ENCODE measurements at places on chromosomes 4 and X.

- DNase-seq: no peak
These were observed 80.5 kb downstream of the ZNF330 start for GRCh38 chr4:141301216-141301615.

DNA sequence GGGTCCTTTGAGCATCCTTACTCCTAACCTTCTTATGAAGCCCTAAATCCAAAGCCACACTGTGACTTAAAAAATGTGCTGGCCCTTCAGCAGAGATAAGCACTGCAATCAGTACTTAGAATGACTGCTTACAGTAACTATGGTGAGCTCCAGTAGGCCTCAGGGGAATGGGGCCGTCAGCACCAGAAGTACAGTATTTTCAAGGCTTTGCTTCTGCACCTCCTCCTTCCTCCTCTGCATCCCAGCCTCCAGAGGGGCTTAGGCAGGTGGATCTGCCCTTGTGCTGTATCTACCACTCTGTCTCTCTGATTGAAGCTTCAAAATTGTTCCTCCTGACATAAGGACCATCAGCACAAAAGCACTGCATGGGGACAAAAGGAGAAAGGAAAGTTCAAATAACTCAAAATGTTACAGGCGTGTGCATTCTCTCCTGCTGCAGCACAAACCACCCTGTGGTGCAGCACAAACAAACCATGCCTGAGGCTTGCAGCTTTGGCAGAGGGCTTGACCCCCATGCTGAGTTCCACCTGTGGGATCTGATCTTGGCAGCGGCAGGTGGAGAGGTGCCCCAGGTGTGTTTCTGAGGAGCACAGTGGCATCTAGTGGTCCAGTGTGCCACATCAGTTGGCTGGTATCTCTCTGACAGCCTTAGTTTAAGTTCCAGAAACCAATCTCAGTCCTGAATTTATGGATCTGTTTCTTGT, 164.7 kb downstream of the SOWAHB start:
- no peak for DNase-seq

DNA sequence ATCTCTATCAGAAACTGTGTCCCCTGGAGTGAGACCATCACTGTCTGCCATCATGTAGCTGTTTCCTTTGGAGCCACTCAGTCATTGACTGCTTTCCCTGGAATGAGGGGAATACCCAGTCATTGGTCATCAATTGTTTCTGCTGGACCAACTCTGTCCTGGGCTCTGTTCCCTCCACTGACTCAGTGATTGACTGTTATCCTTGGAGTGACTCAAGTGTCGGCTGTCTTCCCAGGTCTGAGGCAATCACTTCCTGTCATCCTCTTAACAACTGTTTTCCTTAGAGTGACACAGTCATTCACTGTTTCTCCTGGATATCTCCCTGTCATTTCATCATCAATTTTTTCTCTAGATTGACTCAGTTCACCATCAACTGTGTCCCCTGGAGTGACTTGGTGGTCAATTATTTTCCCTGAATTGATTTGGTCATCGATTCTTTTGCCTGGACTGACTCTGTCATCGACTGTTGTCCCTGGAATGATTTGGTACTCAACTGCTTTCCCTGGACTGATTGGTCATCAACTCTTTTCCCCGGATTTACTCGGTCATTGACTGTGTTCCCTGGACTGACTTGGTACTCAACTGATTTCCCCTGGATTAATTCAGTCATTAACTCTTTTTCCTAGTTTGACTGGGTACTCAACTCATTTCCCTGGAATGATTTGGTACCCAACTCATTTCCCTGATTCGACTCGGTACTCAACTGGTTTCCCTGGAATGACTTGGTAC, 327.9 kb upstream of the VCX start:
- no peak for DNase-seq

- DNase-seq: peak; percentile 84
These were observed 24.0 kb upstream of the MTHFD2L start for GRCh38 chr4:74133786-74134499.

GRCh38 chr4:164512124-164512523, 241.8 kb upstream of the SMIM31 start:
- DNase-seq: no peak

- no peak for DNase-seq
These were observed 1754.1 kb downstream of the C4orf33 start for GRCh38 chr4:130850019-130850524.

- DNase-seq: no peak
These were observed 54.5 kb downstream of the RHOH start for GRCh38 chr4:40251366-40251765.

DNA sequence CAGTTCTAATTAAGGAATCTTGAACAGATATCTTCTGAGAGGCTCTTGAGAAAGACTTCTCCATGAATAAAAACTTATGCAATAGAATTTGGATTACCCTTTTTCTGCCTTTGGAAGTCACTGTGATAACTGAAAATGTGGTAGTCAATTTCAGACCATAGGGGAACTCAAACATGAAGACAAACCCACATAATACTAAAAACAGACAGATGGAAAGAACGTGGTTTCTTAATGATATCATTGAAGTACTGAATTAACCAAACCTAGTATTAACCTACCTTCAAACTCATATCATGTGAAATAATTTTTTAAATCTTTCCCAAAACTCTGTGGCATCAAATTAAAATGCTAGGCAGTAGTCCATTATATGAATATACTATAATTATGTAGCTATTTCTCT, 153.5 kb downstream of the CAMK2D start:
- no peak for DNase-seq

DNA sequence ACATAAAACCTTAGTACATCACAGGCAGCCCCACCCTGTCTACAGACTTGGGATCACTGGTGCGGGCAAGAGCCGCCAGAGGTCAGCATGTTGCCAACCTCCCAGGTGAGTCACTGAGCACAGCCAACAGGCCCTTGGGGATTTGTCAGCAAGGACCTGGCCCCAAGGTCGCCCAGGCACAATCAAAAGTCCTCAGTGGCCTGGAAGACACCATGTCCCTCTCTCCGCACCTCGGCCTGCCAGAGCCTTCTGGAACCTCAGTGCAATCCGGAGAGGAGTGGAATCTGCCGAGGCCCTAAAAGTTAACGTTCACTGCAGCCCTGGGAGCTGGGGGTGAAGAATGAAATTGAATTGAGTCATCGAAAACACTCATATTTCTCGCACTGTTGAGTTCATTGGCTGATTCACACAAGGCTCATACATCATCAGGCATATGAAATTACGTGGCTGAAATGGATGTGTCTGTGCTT, 74.3 kb downstream of the WFS1 start:
- DNase-seq: no peak

DNA sequence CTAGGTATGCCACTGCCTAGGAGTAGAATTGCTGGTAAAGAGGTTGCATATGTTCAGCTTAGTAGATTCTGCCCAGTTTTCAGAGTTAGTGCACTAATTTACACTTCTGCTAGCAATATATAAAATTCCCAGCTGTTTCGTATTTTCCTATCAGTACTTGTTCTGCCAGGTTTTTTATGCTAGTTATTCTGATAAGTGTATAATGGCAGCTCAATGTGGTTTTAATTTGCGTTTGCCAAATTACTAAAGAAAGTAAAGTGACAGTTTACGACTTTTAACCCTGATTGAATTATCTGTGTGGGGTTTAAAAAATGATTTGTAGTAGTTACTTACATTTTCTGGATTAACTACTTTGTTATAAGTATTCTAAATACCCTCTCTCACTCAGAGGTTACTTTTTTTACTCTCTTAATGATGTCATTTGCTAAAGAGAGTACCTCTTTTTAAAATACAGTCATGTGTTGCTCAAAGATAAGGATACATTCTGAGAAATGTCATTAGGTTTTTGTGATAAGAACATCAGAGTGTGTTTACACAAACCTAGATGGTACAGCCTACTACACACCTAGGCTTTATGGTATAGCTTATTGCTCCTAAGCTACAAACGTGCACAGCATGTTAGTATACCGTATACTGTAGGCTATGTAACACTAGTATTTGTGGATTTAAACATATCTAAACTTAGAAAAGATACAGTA, 363.2 kb downstream of the IL15 start:
- DNase-seq: peak; percentile 11

- no peak for DNase-seq
These were observed 11.7 kb downstream of the PITX2 start for GRCh38 chr4:110610940-110611831.

GRCh38 chr4:8756816-8757215, 114.8 kb downstream of the HMX1 start:
- no peak for DNase-seq

- no peak for DNase-seq
These were observed 28.3 kb downstream of the LANCL3 start for GRCh38 chrX:37599729-37600128.

GRCh38 chr4:147730333-147730732, 1.6 kb upstream of the ARHGAP10 start:
- DNase-seq: peak; percentile 21

DNA sequence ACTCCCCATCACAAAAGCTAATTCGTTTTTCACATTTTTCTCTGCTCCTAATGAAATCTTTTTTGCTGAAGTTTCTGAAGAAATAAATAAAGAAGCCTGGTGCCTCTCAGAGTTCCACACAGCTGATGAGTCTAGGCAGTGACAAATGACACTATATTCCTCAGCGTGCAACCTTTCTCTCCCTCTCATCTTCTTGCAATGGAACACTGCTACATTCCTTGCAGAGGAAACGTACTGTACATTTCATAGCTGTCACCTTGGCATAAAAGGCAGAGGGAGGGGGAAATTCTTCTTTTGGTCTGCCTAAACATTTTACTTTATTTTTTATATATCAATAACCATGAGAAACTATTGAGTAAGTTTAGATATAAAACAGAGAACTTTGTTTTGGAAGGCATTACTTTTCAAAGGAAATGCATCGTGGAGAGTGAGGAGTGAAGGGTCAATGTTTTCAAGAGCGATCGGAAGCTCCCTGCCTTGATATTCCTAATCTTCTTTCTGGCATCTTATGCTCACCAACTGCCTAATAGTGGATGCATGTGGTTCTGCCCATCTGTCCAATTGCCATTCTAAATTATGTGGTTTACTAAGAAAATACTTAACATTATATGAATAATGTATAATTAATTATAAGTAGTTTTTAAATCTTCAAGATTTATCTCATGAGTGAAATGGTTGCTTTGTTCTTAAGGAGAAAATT, 29.4 kb downstream of the SNCA start:
- no peak for DNase-seq

DNA sequence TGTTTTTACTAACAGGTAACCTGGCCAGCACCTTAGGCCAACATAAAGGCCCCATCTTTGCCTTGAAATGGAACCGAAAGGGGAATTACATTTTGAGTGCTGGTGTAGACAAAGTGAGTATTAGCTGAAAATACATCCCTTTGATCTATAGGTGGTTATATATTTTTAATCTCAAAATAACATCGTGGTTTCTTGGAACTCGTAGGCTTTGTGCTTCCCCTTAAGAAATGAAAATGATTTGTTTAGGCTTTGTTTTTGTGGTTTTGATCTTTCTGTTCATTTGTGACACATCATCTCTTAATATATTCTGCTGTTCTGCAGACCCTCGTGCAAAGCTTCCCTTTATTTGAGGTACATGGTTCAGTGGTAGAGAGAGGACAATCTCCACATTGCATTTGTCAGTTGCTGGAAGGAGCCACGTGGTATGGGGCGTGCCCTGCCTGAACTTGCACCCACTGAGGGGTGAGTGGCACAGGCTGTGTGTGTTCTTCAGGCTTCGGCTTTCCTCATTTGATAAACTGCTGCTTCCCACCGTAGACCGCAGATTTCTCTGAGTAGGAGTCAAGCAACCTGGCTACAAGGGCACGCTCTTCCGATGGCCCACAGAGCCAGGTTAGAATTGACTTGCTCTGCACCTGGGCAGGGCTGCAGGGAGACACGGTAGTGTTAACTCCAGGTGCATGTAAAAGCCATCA, 72.2 kb downstream of the GPR143 start:
- DNase-seq: no peak

- no peak for DNase-seq
These were observed 12.6 kb upstream of the JADE1 start for GRCh38 chr4:128796934-128797333.

DNA sequence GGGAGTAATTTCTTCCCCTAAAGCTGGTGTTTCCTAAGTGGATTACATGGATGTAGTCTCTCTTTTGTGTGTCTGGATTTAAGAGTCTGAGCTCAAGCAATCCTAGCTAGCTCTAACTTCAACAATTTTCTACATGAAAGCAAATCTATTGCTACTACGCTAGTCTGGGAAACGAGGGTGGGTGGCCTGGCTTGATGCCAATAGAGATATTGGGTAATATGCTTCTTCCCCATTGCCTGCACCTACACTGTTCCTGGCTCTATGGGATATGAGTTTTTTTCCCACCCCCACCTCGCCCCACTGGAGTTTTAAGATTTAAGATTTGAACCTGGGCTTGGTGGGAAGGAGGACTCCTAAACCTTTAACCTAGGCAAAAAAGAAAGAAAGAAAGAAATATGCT, 158.8 kb downstream of the RBM46 start:
- DNase-seq: no peak

- DNase-seq: no peak
These were observed 556.4 kb upstream of the CPEB2 start for GRCh38 chr4:14445882-14446281.

DNA sequence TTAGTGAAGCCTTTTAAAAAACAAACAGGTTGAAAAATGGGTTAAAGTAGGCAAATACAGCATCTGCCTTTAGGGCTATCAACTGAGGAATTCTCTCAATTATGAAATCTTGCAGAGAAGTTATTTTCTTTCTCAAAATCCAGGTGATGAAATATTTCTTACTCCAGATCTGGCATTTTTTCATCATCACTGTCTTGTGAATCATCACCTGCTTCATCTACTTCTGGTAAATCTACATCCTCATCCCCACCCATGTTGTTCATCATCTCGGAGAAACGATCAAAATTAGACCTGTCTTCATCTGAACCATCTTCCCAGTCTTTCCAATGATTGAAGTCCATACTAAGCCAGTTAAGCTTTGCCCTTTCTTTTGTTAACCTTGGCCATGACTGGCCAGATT, 33.3 kb upstream of the HPF1 start:
- DNase-seq: no peak

GRCh38 chr4:127421437-127421836, 211.3 kb upstream of the INTU start:
- no peak for DNase-seq

- DNase-seq: peak; percentile 51
These were observed at the start of gene JAKMIP1 for GRCh38 chr4:6200011-6200921. TSS of gene JAKMIP1 (minus strand) at chr4:6200549. CDS start at chr4:6112850, 87,699 bp downstream.

GRCh38 chr4:138307319-138307718, 65.2 kb upstream of the SLC7A11 start:
- peak; percentile 43 for DNase-seq

DNA sequence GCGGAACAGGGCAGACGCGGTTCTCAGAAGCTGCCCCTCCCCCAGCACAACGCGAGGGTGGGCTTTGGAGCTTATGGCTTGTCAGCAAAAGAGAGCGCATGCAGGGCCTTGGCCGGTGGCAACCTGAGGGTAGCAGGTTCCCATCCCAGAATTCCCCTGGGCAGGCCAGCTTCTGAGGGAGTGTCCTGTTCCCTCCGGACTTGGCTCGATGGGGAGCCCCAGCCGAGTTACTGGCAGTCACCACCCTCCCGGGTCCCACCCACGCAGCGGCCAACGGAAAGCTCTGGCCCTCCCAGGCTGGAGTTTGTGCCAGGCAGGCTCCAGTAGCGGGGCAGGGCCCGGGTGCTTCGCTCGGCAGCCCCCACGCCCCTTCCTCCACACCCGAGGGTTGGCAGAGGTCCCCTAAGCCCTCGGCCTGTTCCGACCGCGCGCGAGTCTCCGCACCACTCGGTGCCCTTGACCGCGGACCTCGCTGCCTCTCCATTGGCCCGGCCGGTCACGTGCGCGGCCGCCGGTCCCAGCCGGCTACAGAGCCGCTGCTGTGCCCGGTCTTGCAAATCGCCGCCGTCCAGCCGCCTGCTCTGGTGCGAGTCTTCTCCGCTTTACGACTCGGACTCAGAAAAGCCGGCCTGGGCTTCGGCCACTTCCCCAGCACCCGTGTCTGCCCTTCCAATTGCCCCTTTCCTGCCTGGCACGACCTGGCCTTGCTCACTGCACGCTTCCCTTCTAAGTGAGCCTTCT, 20.9 kb upstream of the MTM1 start:
- peak; percentile 52 for DNase-seq

Measured in hematopoietic multipotent progenitor cell treated with erythropoietin and hydrocortisone succinate and interleukin-3 and kit ligand, for 6 days (in vitro differentiated cells).